Motor neuron (in vitro differentiated cells): ENCODE measurements at places on chromosomes 2 and 18. TPM values are rescaled to one million over a fixed set of nuclear protein-coding genes. Genes with fewer than 3 reads are reported as not detected.

Gene ZNF804A
- total RNA-seq, result 6.6 TPM in 2 replicates

Gene INPP1
- total RNA-seq, result 9.5 and 10.3 TPM in 2 replicates

Gene USP14
- 19.2 and 23.4 TPM in 2 replicates for total RNA-seq

Gene ZSWIM2
- total RNA-seq, result 3.1 TPM in 1 of 2 replicates, not detected in the other

Gene CDH19
- 0.05 TPM in 1 of 2 replicates, not detected in the other for total RNA-seq

Gene C1QL2
- 0.08 and 0.09 TPM in 2 replicates for total RNA-seq

Gene CNTNAP5
- 5.9 and 6.5 TPM in 2 replicates for total RNA-seq

Gene FOXI3
- not detected in 2 replicates for total RNA-seq

Gene MPPE1
- total RNA-seq, result 13.9 and 14.4 TPM in 2 replicates

Gene CDH2
- total RNA-seq, result 1.0 and 1.7 TPM in 2 replicates

Gene CKAP2L
- total RNA-seq, result 0.73 and 1.7 TPM in 2 replicates

Gene ATL2
- total RNA-seq, result 45.7 and 47.7 TPM in 2 replicates

Gene SERPINB3
- total RNA-seq, result not detected in 2 replicates
